ENCODE measurements at places on chromosomes 12 and 14. TPM values are rescaled to one million over a fixed set of nuclear protein-coding genes. Genes with fewer than 3 reads are reported as not detected.

- H3K36me3 ChIP-seq, result peaks cover 40% of the 10 kb centered on the region
- H3K4me3 ChIP-seq, result no peak overlapping the region
- DNase-seq, result no peak
- H3K27me3 ChIP-seq, result no peaks in the 10 kb centered on the region
- no peaks in the 10 kb centered on the region for H3K4me1 ChIP-seq
These were observed 30.3 kb downstream of the YEATS4 start for GRCh38 chr12:69389831-69390230.

DNA sequence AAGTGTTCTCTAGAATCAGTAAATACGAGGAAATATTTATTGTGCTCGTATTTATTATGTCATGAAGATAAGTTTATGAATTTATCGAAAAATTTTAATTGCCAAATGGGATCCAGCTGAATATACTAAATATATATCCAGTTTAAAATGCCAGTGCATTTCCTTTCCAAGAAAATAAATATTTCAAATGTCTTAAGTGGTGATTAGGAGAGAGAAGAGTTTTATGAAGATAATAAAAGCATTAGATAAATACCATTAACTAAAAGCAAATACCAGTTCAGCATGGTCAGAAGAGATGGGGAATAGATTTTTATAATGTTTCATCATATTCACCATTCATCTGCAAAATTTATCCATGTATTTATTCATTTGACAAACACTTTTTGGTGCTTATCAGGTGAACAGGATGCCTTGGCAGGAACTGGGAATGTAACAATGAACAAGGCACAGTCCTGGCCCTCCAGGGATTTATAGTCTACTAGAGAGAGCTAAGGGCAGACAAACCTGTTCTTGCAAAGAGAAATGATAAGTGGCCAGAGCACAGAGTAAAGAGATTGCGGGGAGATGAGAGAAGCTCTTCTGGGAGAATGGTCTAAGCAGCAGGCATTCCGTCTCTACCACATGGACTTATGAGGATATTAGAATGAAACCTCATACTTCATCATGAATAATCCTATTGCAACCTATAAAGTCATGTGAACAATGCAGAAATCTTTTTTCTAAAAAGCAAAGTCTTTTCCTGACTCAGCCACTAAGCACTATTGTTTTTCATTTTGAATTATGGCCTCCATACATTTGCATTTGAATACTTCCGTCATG is 143.7 kb upstream of the ABCD2 start:
- no peaks in the 10 kb centered on the region for H3K27me3 ChIP-seq
- no peaks in the 10 kb centered on the region for H3K36me3 ChIP-seq
- H3K4me1 ChIP-seq, result no peaks in the 10 kb centered on the region
- no peak overlapping the region for H3K4me3 ChIP-seq
- H3K27ac ChIP-seq, result no peak overlapping the region
- DNase-seq, result no peak

GRCh38 chr14:31419967-31420318 is 407 bp downstream of the HEATR5A start:
- H3K27me3 ChIP-seq, result no peaks in the 10 kb centered on the region
- peak; percentile 90 for DNase-seq

- no peak for DNase-seq
- peaks cover 14% of the 10 kb centered on the region for H3K4me1 ChIP-seq
- H3K27me3 ChIP-seq, result peaks cover 2% of the 10 kb centered on the region
- no peaks in the 10 kb centered on the region for H3K36me3 ChIP-seq
These were observed 4.7 kb downstream of the PPP1R1A start for GRCh38 chr12:54583726-54584125.

GRCh38 chr14:89428546-89429198 is 11.6 kb upstream of the FOXN3 start:
- H3K27ac ChIP-seq, result no peak overlapping the region
- H3K36me3 ChIP-seq, result no peaks in the 10 kb centered on the region
- peaks cover 49% of the 10 kb centered on the region for H3K4me1 ChIP-seq
- no peaks in the 10 kb centered on the region for H3K27me3 ChIP-seq

DNA sequence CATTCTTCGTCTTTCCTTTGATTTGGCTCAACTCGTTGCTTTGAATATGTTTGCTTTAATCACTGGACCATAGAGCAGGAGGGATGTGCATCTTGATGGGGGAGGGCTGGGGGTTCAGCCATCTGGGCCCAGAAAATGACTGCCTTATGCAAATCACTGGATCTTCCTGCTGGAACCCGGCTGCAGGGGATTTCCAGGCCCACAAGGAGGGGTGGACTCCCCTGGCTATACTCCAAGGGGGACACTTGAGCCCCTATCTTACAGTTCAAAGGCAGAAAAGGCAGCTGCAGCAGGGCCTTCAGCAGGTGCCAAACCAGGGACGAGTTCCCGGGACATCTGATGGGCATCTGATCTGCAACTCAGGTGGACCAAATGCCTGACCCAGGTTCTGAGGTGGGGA is 122.5 kb downstream of the DICER1 start:
- H3K27ac ChIP-seq, result no peak overlapping the region
- no peak overlapping the region for H3K4me3 ChIP-seq
- H3K27me3 ChIP-seq, result peaks cover 4% of the 10 kb centered on the region

GRCh38 chr12:42296503-42297109 is 29.3 kb downstream of the ZCRB1 start:
- peak; percentile 50 for DNase-seq
- no peaks in the 10 kb centered on the region for H3K27me3 ChIP-seq
- no peaks in the 10 kb centered on the region for H3K36me3 ChIP-seq
- no peak overlapping the region for H3K4me3 ChIP-seq
- H3K27ac ChIP-seq, result no peak overlapping the region

DNA sequence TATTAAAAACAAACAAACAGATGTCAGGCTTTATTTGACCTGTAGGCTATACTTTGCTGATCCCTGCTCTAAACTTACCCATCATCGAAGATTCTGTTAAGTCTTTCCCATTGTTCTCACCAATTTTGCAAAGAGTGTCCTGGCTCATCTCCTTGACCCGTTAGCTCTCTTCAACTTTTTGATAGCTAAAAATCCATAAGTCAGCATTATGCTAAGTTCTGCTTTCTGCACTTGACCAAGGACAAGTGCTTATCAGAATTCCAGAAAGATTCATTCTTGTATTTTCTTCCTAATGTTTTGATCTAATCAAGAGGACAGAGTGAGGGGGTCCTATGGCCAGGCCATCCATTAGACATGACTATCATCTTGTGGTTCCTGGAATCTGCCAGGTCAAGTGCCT is 503.5 kb downstream of the FUT8 start:
- H3K36me3 ChIP-seq, result no peaks in the 10 kb centered on the region
- H3K27me3 ChIP-seq, result peaks cover 4% of the 10 kb centered on the region
- no peak overlapping the region for H3K27ac ChIP-seq
- no peak overlapping the region for H3K4me3 ChIP-seq
- no peaks in the 10 kb centered on the region for H3K4me1 ChIP-seq
- no peak for DNase-seq

- H3K27me3 ChIP-seq, result no peaks in the 10 kb centered on the region
- no peak for DNase-seq
- no peaks in the 10 kb centered on the region for H3K36me3 ChIP-seq
- no peak overlapping the region for H3K4me3 ChIP-seq
- H3K27ac ChIP-seq, result no peak overlapping the region
These were observed 938.8 kb upstream of the FBXO33 start for GRCh38 chr14:40371011-40371410.

The DAO gene
- 1.1 TPM for total RNA-seq

The LRRC9 gene
- total RNA-seq, result 0.62 TPM

The SERPINA12 gene
- total RNA-seq, result not detected

The APOF gene
- total RNA-seq, result 3.3 TPM

The SERPINA1 gene
- 3,266 TPM for total RNA-seq

The ASCL1 gene
- total RNA-seq, result not detected

The FGF6 gene
- not detected for total RNA-seq
